Lower leg skin (tissue), 4 donors: ENCODE measurements at places on chromosomes 1 and 21. TPM values are rescaled to one million over a fixed set of nuclear protein-coding genes. Genes with fewer than 3 reads are reported as not detected.

Gene TTC22
- total RNA-seq = 63.2 TPM

Gene KCNN3
- total RNA-seq = 0.13 TPM

DNA sequence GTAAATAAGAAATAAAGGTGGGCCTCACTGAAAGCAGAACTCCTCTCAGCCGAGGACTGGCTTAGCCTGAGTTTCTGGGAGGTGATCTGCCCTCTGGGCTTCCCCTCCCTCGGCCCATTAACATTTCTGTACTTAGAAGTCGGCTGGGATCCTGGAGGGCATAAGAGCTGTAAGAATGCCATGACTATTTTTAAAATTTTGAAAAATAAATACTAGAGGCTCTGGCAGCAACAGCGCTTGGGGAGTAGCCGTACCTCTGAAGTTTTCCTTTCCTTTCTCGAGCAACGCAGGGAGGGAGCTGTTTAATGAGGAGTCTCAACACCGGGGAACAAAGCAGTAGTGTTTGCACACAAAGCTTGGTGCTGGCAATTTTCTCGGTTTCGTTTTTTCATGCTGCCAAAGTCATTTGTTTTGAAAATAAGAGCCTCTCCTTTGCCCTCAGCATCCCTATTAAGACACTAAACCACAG is 498.7 kb downstream of the SMYD3 start:
- DNase-seq = no peak

Gene UBL4B
- 3.0 TPM for total RNA-seq

Gene MCOLN3
- 3.2 TPM for total RNA-seq

DNA sequence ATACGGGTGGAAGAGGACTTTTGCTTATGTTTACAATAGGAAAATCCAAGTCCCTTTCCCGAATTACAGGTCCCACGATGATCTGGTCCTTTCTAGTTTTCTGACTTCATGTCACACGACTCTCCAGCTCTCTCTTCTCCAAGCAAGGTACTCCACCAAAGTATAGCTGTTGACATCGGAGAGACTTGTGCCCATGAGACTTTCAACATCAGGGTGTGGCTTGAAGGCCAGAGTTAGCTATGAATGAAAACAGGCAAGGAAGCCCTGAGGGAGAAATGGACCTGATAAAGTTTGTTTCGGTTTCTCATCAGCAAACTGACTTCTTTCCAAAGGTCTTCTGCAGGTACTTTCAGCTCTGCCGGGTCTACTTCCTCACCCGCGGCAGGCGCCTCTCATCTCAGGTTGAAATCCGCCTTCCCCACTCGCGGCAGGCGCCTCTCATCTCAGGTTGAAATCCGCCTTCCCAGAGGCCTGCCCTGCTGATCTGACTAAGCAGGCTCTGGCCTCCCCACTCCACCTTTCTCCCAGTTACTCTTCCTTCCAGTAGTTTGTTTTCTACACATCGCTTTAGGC is 2.1 kb upstream of the PER3 start:
- DNase-seq = no peak

DNA sequence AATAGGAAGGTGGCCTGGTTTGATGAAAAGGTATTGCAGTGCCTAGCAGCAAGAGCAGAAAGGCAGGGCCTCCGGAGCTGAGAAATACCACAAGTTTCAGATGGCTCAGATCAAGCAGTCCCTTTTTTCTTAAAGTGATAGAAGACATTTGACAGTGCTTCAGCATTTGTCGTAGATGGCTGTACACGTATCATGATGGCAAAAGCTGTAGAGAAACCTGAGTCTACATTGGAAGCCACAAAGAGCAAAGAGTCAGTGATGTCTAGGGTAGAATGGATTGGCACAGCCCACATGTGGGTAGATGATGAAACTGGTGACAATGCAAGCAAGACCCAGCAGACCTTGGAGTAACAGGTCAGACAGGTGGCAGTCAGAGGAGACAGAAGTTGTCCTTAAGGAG is 101.3 kb upstream of the ARTN start:
- no peak for DNase-seq

Gene THEM5
- total RNA-seq = 115 TPM

DNA sequence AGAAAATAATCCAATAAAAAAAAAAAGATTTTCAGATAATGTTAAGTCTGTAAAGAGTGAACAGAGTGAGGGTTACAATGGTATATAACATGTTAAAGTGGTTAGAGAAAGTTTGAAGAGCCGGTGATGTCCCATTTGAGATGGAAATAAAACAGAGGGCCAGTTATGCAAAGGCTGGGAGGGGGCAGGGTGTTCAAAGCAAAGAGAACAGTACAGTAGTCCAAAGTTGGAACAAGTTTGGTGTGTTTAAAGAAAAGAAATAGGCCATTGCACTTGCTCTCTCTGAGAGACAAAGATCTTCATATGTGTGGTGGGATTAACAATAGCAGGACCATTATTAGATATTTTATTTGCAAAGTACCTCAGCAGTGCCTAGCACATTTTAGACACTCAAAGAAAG is 179.5 kb upstream of the PKN2 start:
- no peak for DNase-seq

GRCh38 chr1:150154143-150154542 is 4.4 kb downstream of the PLEKHO1 start:
- no peak for DNase-seq

Gene RAB42
- total RNA-seq = not detected

Gene RBM11
- not detected for total RNA-seq

Gene HSD3B2
- not detected for total RNA-seq

Gene RBM34
- 39.9 TPM for total RNA-seq

DNA sequence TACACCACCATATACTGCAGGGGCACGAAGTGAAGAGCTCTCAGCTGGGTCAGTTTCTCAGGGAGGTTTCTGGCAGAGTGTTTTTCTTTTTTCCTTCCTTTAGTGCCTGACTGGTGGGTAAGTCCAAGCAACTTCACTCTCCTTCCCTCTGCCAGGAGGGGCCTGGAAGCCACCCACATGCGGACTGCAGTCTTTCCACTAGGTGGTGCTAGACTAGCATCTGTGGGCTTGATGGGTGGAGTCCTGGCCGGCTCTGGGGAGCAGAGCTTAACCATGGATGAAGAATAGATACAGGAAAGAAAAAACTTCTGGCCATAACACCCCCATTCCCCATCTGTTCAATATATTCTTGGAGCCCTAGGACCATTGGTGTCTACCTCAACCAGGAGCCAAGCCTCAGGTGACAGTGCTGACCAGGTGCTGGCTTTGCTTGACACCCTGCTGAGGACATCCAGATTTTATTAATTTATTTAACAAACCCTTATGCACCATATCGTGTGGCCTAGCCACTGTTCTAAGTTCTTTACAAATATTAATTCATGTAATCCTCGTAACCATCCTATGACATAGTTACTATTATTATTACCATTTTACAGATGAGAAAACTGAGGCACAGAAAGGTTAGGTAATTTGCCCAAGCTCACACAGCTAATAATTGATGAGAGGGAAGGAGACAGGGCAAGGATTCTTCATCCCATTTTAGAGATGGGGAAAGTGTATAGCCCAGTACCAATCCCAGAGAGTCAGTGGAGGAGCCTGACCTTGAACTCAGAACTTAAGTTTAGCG is 126.7 kb upstream of the CSF3R start:
- DNase-seq = no peak

Gene MAP3K21
- 10.0 TPM for total RNA-seq

- no peak for DNase-seq
Measured at GRCh38 chr1:209309198-209309597, 274.3 kb upstream of the CAMK1G start.

DNA sequence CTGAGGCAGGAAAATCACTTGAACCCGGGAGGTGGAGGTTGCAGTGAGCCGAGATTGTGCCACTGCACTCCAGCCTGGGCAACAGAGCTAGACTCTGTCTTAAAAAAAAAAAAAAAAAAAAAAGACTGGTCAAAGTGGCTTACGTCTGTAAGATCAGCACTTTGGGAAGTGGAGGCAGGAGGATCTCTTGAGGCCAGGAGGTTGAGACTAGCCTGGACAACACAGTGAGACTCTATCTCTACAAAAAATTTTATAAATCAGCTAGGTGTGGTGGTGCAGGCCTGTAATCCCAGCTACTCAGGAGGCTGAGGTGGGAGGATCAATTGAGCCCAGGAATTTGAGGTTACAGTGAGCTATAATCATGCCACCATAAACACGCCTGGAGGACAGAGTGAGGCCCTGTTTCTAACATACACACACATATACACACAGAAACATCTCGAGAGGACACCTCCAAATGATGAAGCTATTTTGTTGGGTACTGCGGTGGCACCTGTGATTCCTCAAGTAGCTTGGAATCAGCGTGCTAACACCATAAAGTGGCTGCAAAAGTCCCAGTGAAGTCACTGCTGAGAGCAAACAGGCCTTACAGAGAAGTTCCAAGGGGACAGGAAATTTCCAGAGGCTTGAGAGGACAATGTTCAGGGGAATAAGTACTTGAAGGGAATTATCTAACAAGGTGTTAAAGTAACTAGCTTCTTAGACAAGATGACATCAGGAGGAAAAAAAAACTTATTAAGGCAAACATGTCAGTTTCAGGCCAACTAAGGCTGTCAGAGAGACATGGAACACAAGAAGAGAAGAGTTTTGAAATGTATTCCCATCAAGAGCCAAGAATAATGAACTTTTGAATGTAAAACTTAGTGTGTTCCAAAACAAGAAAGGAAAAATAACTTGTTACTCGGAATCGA is 1.3 kb downstream of the NADK start:
- DNase-seq = no peak

Gene RHCE
- total RNA-seq = 0.16 TPM

- DNase-seq = no peak
Measured at GRCh38 chr1:239368436-239369109, 17.8 kb upstream of the CHRM3 start.

DNA sequence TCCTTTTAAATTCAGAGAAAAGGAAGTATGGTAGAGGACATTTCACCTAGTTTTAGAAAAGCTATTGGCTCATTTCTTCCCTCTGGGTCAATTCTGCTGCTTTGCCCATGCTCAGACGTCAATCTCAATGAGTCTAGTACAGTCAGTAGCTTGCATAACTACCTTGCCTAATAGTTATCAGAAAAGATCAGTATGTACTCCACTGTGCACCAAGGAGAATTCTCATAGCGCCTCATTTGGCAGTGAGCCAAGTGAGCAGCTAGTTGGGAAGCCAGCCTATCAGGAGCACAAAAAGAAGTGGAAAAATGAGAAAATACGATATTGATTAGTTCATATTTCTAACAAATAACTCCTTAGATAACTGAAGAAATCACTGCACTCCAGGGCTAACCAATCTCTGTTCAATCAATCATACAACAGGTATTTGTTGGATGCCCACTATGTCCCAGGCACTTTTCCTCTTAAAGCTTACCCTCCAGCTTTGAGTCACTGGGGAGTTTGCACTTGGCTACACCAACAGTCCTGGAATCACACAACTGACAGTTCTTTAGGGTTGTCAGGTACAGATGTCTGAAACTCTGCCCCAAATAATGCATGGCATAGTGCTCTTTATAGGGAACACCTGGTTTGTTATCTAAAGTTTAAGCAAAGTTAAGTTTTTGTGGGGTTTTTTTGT is 50.2 kb downstream of the PRDX6 start:
- DNase-seq = no peak

DNA sequence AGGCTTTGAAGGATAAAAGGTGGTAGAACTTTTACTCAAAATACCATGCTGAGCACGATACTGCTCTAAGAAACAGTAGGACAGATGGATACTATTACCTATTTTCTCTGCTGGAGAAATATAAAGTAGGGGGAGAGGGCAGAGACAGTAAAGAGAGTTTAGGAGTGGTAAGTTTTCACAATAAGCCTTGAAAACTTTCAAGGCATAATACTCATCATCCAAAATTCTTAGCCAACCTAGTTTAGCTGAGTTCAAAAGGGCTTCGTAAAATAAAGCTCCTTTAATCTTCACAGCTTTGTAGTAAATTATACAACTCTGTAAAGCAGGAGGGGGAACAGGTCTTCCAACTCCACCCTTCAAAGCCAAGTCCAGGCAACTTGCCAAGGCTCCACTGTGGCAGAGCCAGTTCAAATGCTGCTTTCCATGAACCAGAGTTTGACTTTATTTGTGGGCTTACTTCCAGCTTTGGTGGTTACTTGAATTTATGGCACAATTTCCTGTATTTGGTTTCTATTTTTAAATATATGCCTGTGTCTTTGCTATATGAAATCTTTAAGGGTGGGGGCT is 15.5 kb downstream of the TEX38 start:
- peak; percentile 91 for DNase-seq

Gene SPAG17
- total RNA-seq = not detected

GRCh38 chr1:156436141-156437036 is 64.2 kb downstream of the MEF2D start:
- DNase-seq = no peak

- no peak for DNase-seq
Measured at GRCh38 chr1:191886977-191887376, 271.3 kb upstream of the RGS18 start.

Gene RBBP4
- total RNA-seq = 97.8 TPM

DNA sequence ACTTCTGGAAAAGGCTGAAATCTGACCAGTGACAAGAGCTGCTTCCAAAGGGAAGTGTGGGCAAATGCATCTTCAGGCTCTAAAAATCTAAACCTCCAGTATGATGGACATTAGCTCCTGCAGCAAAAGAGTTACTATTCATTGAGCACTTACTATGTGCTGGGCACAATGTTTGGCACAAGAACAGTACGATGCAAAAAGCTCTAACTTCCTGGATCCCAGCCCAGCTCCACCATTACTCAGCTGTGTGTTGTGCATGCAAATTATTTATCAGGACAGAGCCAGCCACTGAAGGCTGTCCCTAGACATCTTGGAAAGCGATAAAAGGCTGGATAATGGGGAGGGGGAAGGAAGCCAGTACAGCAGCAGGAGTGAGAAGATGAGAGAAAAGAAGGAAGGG is 143.5 kb downstream of the ELAVL4 start:
- no peak for DNase-seq

DNA sequence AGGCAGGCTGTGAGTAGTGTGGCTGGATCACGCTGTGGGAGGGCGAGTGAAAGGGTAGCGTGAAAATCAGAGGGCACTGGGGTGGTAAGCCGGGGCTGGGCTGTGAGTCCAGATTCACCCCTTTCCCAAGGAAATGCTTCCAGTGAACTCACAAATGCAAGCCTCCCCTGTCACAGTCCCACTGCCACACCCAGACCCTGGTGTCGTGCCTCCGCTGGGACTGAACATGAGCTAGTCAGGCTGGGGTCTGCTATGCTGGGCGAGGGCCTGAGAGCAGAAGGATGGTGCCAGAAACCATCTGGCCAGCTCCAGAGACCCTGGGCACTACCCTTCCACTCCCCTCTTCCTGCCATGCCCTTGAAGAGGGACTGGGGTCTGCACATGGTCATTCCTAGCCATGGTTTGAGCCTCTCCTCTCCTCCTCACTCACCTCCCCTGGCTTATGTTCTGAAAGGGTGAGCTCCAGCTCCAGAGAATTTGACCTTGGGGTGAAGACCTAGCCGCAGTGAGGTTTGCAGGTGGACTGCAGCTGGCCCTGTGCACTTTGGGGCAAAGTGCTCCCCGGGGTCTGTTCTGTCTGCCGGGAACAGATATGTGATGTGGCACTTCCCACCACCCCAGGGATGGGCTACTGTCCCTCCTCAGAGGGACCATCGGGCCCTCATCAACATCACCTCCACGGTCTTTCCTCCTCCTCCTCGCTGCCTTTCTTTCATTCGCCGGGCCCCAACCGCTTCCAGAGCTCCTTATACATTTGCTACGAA is 365.6 kb downstream of the RPS6KC1 start:
- no peak for DNase-seq
